ENCODE measurements at places on chromosomes 16 and 17.
A peak's percentile ranks its signal among the peaks of the same experiment; 100 is the strongest.

DNA sequence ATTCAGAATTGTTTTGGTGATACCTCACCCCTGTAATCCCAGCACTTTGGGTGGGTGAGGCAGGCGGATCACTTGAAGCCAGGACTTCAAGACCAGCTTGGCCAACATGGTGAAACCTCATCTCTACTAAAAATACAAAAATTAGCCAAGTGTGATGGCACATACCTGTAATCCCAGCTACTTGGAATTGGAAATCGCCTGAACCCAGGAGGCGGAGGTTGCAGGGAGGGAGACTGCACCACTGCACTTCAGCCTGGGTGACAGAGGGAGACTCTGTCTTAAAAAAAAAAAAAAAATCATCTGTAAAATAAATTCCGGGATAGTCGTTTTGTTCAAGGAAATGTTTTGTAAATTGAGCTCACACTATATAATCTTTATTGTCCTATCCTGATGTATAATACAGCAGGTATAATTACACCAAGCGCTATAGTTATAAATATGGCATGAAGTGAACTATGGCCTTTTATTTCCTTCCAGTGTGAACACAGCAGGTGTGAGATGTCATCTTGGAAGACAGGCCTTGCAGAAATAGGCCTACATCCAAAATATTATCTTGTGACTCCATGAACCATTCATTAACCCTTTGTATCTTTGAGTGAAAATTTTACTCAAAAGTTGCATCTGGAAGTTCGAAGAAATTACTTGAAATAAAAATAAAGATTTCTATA is 25.4 kb downstream of the PLA2G10 start:
- DNase-seq = no peak

DNA sequence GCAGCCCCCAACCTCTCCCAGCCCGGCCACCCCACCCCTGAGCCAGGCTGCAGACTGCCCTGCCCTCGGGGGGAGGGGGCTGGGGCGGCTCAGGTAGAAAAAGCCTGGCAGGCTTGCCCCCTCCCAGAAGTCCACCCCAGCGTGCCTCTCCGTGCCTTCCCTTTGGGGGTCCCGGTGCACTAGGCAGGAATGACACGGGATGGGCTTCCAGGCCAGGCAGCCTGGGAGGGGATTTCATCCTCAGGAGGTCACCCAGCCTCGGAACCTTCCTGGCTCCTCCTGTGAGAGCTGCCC is 185.0 kb downstream of the NTN1 start:
- no peak for DNase-seq

GRCh38 chr16:13968835-13969234 is 48.9 kb downstream of the ERCC4 start:
- no peak for DNase-seq

- no peak for DNase-seq
These were observed 17.8 kb downstream of the STX8 start for GRCh38 chr17:9557857-9558256.

- peak; percentile 29 for DNase-seq
These were observed 6.9 kb upstream of the CES3 start for GRCh38 chr16:66954097-66954659.

DNA sequence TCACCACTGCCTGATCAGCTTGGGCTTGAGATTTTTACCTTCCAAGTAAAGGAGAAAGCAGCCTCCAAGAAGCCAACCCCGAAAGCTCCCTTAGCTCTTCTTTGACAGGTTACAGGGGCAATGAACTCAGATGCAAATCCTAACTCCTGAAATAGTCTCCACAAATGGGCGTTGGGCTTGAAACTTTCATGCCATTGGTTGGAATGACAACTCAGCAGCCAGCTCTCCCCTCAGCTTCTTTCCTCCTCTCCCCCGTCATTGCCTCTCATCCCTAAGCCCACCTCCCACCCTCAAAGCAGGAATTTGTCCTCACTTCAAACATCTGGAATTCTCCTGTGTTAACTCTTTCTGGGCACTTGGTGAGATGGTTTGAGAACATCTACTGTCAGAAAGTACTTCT is at the start of gene TAT:
Gene TAT (minus strand): TSS at position 122 of the 400 bp plus-strand sequence. CDS start 677 bp downstream, outside the sequence.
- no peak for DNase-seq

GRCh38 chr17:2068031-2068518 is 13.2 kb downstream of the HIC1 start:
- peak; percentile 94 for DNase-seq

- DNase-seq = no peak
These were observed 69.7 kb downstream of the DNAH17 start for GRCh38 chr17:78507526-78507925.

- no peak for DNase-seq
These were observed 3.4 kb downstream of the HROB start for GRCh38 chr17:44144966-44145739.

- no peak for DNase-seq
These were observed 43.6 kb downstream of the IKZF3 start for GRCh38 chr17:39820541-39820940.

DNA sequence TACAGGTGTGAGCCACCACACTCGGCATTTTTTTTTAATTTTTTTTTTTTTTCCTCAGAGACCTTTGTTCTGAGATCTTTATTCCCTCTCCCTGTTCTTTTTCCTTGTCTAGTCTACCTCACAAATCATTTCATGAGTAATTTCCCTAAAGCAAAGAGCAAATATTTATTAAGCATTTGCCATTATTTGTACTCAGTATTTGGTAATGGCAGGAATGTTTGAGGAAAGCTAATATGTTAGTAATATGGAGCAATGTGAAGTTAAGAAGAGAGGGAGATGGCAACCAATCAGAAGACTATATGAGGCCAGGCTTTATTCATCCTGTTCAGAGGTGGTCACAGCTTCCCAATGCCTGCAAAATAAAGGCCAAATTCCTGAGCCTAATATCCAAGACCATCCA is 13.3 kb downstream of the CENPV start:
- no peak for DNase-seq

DNA sequence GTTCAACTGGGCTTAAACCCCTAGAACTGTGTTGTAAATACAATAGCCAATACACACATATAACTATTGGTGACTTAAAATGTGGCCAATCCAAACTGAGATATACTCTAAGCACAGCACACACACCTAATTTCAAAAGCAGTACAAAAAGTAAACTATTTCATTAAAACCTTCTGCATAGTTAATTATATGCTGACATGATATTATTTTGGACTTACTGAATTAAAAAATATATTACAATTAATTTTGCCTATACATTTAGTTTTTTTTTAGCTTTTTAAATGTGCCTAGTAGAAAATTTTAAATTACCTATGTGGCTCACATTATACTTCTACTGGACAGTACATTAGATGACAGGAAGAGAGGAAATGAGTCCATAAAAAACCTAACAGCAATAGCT is 21.5 kb downstream of the MED13 start:
- no peak for DNase-seq

GRCh38 chr16:48687421-48688038 is 77.5 kb upstream of the N4BP1 start:
- peak; percentile 27 for DNase-seq

GRCh38 chr16:66515596-66516508 is 34.1 kb downstream of the TK2 start:
- DNase-seq = peak; percentile 81

DNA sequence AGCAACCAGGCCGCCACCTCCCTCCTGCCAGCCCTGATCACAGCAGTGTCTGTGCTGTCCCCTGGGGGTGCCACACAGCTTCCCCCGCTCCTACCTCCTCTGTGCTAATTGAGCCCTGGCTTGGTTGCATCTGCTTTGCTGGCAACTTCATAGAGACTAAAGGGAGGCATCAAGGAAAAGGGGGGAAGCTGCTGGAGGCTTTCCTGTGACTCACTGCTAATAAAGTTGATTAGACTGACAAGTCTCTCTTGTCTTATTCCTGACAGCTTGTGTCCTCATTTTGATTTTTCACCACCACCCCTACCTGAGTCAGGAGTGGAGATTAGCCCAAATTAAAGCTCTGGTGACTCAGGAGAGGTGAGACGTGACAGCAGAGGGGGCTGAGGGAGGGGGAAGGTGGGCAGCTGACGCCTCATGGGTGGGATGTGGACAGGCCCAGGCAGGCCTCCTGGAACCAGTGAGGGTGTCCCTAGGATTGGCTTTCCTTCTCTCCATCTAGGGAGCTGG is 310.0 kb downstream of the CBLN1 start:
- no peak for DNase-seq

DNA sequence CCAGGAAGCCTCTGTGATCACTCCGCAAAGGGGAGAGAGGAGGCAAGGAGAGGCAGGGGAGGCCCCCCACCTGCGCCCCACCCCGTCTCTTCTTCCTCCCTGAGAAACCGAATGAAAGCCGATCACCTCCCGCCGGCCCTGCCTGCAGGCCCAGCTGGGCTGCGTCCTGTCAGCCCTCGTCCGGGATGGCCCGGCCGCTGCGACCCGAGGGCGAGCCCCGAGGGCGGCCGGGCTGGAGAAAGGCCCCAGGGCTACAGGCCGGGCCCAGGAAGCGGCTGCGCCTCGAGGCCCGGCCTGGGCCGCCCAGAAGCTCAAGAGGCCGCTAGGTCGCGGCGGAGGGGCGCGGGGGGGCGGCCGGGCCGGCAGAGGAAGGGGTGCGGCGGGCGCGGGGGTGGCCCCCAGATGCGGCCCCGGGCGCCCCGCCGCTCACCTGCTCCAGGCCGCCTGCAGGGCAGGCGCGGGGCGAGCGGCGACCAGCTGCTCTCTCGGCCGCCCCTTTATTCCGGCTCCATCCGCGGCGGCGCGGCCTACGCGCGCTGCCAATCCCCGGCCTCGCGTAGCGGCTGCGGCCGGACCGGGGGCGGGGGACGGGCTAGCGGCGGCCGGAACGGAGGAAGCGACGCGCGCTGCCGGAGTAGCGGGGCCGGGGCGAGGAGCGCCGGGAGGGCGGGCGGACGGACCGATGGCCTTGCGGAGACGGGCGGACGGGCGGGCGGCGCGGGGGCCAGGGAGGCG is at the start of gene ZNF319:
Gene ZNF319 (minus strand): TSS at position 702 of the 735 bp plus-strand sequence. CDS start 2,407 bp downstream, outside the sequence.
- DNase-seq = no peak

DNA sequence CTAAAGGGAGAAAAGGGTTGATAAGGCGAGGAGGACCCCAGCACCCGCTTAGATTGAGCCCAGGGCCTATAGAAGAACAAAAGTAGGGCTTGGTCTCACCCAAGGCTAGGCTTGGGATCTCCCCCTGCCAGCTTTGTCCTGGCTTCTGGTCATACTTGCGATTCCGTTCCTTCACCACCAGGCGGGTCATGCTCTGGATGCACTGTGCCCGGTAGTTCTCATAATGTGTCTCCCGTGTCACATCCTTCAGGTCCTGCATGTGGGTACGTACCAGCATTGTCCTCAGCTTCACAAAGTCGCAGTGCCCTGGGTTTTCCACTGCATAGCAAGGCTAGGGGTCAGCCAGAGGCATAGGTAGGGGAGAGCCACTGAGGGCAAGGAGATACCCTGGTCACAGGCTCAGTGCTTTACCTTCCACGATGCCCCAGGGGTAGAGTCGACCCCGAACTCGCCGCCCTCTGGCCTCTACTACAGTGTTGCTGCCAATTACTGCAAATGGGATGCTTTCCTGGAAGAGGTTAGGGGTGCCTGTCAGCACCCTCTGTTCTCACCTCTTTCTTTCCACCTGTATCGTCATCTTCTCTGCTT is 6.5 kb upstream of the MTMR4 start:
- no peak for DNase-seq

Measured in GM04503 (cell line).